ENCODE measurements at places on chromosomes 3 and 15.

DNA sequence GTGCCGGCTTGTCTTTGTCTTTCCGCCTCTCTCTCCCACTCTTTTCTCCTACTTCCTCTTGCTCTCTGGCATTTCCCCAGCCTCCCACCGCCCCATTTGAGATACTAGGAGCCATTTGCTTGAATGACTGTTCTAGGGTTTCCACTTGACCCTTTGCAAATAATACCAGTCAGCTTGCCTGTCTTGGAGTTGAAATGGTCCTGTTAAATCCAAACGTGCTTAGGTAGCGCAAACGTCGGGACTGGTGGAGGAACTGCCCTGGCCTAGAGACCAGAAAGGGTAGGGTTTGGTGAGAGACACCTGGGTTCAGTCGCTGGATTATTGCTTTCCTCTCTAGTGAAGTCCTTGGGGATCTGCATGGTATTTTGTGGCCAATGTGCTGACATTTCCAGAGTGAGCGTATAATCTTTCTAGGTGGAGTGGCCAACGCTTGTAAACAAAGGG lies 10.6 kb downstream of the ZIC1 start:
- DNase-seq, result no peak

GRCh38 chr3:33034601-33035000 lies 62.3 kb downstream of the GLB1 start:
- DNase-seq, result no peak

- DNase-seq, result no peak
Measured at GRCh38 chr15:31266712-31267111, 59.9 kb upstream of the KLF13 start.

DNA sequence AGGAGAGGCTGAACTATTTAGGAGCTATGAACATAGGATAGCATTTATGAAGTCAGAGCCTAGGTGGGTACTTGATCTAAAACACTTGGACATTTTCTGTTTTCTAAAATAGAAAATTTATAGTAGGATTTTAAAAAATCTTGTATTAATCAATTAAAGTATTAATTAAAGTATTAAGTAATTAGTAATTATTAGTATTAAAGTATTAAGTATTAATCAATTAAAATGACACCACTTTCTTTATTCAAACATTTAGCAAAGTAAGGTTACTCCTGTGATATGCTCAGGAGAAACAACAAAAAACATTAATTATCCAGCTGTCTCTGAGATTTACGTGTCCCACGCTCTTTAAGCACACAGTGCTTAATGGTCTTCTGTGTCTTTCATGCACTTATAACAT lies 32.2 kb downstream of the CHCHD4 start:
- DNase-seq, result no peak

GRCh38 chr3:123636431-123636841 lies 51.6 kb upstream of the HACD2 start:
- no peak for DNase-seq

- no peak for DNase-seq
Measured at GRCh38 chr3:196354132-196354531, 15.9 kb upstream of the TM4SF19 start.

All from aorta (tissue), 5 donors.